ENCODE measurements at places on chromosomes 2 and 18.
A peak's percentile ranks its signal among the peaks of the same experiment; 100 is the strongest.

DNA sequence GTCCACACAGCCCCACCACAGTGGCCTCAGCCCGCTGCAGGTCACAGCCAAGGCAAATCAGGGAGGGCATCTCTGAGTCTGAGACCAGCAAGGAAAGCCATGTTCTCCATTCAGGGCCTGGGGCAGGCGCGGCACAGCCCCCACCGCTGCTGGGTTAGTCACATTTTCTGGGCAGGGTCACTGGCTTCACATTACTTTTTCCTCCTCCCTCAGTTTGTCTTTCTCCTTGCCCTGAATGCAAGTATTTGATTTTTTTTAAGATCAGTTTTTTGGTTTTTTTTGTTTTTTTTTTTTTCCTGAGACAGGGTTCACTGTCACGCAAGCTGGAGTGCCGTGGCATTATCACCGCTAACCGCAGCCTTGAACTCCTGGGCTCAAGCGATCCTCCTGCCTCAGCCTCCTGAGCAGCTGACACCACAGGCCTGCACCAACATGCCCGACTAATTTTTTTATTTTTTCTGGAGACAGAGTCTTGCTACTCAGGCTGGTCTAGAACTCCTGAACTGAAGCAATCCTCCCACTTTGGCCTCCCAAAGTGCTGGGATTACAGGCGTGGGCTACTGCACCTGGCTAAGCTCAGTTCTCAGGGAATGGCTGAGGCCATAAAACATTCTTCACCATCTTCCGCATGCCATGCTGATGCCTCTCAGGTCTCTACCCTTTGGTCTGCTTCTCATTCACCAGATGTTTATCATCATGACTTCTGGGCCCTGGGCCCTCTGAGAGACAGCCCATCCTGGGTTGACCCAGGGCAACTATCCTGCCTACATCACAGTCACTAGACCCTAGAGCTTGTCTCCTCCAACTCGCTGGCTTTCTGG, 628 bp upstream of the CAPG start:
- DNase-seq, result no peak

DNA sequence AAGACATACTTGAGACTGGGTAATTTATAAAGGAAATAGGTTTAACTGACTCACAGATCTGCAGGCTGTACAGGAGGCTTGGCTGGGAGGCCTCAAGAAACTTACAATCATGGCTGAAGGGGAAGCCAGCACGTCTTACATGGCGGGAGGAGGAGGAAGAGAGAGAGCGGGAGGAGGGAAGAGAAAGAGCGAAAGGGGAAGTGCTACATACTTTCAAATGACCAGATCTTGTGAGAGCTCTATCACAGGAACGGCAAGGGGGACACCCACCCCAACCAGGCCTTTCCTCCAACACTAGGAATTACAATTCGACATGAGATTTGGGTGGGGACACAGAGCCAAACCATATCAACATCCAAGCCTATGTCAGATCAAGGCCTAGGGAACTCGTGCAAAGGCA, 24.2 kb downstream of the MYL12B start:
- no peak for DNase-seq

DNA sequence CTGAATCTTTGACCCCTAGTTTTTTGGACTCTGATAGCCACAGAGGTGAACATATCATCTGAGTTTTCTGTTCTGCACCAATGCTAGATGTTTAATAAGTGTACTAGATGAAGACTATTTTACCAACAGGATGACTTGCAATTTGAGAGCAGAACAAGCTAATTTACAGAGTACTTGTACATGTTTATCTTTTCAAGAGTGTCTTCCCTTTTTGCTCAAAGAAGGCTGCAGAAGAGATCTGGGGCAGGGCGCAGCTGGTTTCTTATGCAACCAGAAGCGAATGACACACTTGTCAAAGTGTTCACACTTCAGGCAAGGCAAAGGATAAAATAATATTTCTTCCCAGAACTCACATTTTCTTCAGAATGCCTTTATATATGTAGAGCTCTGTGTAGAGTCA, 86.0 kb downstream of the VWA3B start:
- no peak for DNase-seq

DNA sequence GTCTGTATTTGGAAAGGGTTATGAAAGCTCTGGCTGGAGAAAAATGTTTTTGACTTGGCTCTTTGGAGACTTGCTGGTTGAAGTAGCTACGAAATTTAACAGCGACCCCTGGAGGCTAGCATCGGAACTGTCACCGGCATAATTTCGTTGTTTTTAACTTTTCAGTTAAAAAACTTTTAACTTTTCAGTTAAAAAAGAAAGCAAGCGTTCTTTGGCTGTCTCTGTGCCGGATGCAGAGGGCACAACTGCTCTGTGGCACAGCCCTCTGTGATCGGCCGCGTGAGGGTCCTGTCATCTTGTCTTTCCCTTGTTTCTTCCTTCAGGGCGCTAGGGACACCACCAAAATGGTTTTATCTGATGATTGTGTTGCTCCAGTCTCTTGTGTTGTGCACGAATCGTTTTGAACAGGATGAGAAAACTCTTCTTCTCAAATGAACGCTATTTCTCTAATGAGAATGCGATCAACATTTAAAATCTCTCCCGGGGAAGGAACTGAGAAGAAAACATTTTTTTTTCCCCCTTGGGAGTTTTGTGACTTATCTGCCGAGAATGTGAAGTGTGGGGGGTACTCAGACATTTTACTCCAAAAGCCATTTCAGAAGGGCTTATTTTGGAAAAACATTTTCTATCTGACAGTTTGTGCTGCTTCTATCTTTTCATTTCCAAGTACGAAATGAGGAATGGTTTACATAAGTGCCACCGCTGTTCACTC, 57.1 kb downstream of the ADCYAP1 start:
- peak; percentile 61 for DNase-seq

DNA sequence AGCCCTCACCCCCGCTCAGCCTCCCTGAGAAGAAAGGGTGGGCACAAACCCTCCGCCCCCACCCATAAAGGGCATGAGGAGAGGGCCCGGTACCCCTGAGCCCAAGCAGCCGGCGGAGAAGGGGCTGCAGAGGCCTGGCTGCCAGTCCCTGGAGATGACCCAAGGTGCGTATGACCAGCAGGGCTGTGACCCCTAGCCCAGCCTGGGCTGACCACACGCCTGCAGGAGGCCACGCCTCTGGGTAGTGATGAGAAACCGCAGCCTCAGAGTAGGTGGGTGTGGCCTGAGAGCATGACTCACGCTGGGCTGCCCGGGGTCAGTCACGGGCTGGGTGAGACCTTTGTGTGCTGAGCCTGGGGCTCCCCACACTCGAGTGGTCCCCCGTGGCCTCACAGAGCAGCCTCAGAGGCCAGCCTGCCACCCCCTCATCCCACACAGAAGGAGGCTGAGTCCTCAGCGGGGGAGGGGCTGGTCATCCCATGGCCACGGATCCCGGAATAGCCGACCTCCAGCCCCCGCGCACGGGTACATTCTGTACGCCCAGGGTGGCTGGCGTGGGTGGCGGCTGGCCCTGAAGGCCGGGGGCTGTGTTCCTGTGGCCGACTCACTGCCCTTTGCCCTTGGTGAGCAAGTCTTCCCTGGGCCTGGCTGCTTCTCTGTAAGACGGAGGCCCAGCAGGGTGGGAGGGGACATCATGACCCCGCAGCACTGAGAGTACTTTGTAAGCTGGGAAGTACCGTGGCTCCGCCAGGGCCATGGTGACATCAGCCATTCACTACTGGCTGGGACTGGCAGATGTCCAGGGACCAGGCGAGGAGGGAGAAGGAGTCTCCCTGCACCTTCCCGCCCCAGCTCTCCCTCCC, 110.8 kb upstream of the OTOS start:
- peak; percentile 24 for DNase-seq

DNA sequence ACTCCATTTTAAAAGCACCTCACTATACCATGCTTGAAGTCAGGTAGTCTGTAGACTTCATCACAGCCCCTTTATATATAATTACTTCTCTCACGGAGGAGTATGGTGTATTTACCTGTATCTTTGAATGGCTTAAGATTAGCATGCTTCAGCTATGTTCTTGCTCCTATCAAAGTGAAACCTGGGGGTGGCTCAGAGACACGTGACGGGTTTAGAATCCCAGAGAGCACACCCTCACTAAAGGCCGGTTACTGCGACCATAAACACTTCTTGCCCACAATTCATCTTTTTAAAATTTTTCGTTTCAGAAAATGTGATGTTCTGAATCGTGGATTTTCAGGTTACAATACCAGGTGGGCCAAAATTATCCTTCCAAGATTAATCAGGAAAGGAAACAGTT, 3.6 kb downstream of the IAH1 start:
- no peak for DNase-seq
